ENCODE measurements at places on chromosomes 11 and 22.

- no peak for DNase-seq
Observed at GRCh38 chr11:65439331-65440181, 17.0 kb downstream of the NEAT1 start.

GRCh38 chr11:10487002-10487647 lies 32.1 kb downstream of the AMPD3 start:
- no peak for DNase-seq

DNA sequence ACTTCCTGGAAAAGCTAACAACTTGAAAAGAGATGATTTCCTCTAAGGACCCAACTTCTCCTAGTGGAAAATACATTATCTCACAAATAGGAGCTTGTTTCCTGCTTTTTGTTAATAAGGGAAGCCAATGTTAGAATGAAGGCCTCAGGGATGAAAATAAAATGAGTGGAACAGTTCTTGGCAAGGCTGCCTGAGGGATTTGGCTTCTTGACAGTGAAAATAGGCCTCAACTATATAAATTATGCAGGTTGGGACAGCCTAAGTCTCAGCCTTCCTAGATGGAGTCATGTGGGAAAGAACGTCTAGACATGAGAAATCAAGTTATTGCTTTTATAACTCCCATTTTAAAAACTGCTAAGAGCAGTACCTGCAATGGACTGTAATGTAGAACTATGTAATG lies 92.8 kb upstream of the FIBIN start:
- DNase-seq: no peak

DNA sequence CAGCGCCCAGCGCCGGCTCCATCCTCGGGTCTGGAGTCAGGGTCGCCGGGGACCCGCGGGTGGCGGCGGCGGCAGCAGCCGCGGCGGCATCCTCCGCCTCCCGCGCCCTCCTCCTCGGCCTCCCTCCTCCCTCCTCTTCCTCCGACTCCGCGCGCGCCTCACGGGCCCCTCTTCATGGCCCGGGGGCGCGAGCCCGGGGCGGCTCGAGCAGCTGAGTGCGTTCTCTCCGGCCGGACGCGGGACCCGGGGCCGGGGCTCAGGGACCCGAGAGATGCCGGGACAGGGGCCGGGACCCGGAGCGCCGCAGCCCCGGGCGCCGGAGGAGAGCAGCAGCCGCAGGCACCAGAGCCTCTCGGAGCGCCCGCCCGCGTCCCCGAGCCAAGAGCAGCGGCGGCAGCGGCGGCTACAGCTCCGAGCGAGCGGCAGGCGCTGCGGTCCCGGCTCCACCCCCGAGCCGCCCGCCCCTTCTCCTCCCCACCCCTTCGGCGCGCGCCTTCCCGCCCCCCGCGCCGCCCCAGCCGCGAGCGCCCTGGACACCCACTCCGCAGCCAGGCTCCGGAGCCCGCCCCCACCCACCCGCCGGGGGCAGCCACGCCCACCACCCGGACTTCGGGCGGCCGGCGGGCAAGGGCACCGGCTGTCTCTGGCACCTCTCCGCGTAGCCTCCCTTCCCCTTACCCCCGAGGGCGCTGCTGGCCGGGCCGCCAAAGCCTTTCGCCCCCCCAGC lies at the start of gene CHST1:
Gene CHST1 (minus strand): TSS at position 417 of the 727 bp plus-strand sequence. CDS start 14,699 bp downstream, outside the sequence.
- DNase-seq: peak; percentile 21

DNA sequence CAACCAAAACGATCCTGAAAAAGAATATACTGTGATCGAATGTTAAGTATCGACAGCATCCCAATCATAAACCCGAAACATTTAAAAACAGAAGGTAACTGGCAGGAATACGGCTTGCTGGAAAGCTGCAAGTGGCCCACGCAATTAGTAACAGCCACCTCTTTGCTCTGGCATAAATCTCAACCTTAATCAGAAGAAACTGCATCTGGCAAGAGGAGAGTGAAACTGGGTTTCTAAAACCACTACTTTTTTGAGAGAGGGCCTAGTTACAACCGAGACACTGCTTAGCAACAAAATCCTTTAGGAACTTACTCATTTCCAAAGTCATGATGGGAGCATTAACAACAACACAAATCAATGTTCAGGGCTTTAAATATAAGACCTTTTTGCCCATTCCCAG lies 7.9 kb downstream of the NCAPD3 start:
- DNase-seq: no peak

GRCh38 chr11:33713151-33713855 lies 12.7 kb upstream of the C11orf91 start:
- no peak for DNase-seq

GRCh38 chr11:75691804-75692203 lies 23.0 kb upstream of the MAP6 start:
- no peak for DNase-seq

DNA sequence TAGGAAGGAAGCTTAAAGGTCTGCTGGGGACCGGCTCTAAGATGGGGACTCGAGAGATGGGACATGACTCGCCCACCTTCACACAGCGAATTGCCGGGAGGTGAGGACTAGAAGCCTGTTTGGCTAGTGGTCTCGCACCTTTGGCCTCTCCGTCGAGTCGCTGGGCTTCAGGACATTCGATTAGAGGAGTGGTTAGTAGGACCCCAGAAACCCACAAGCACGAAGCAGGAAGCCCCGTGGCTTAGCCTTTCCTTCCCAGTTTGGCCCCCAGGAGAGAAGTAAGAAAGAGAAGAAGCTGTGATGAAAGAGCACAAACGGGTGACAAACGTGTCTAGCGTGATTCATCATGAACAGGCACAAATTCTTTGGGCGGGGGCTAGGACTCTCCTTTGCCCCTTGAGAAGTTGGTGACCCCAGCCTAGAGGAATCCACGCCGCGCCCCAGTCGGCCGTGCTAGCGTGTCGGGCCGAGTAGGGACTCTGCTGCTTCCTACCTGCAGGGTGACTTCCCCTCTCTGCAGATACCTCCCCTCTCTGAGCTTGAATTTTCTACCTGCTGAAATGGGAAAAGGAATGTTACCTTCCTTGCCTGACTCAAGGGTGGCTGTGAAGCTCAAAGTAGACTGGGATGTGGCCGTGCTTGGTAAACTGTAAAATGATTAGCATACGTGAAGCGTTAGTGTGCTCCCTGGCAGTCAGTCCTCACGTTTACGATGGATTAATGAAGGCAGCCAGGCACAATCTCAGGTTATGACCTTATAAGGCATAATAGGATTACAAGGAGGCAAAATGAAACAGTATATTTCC lies 1.1 kb upstream of the ADM start:
- DNase-seq: no peak

GRCh38 chr11:12735262-12735661 lies 61.0 kb downstream of the TEAD1 start:
- DNase-seq: no peak

GRCh38 chr11:1573077-1573902 lies 1.2 kb upstream of the DUSP8 start:
- no peak for DNase-seq

GRCh38 chr11:119107538-119108145 lies 498 bp downstream of the C2CD2L start:
- DNase-seq: no peak

GRCh38 chr22:41745968-41746367 lies 46.7 kb downstream of the MEI1 start:
- DNase-seq: no peak

GRCh38 chr22:32339190-32340012 lies 18.3 kb upstream of the RFPL3 start:
- no peak for DNase-seq

DNA sequence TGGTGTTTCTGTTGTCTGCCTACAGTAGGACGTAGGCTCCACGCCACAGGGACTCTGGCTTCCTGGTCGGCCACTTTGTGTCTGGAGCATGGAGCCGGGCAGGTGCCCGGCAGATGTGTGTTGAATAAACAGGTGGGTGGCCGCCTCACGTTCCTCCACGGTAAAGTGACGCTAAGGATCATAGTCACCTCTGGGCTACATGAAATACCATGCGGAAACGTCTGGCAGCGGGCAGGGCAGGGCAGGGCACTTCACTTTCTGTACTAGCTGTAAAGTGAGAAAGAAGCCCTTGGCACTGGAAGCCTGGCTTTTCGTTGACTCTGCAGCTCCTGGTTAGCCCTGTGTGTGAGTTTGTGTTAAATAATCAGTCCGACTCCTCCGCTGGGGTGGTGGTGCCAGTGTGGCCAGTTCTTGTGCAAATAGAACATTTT lies 52.4 kb downstream of the MCM5 start:
- no peak for DNase-seq

- DNase-seq: no peak
Observed at GRCh38 chr11:1549338-1550330, 22.4 kb downstream of the DUSP8 start.

DNA sequence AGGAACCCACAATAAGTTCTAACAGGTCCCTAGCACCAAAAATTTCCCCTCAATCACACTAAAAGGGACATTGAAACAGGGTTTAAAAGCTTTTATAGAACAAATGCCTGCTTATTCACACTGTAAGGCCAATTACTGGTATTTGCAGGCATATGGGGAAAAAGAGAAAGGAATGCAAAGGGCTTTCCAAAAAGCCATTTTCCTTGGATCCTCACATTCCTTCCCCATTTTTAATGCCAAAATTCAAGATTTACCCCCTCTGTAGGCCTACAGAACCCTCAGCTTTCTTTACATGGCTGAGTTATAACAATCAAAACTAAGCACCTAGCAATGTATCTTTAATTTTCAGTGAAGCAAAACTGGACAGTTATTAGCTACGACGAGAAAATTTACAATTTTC lies 102.0 kb downstream of the SBF2 start:
- no peak for DNase-seq

GRCh38 chr11:124514131-124514530 lies 29.3 kb downstream of the OR8B12 start:
- no peak for DNase-seq

DNA sequence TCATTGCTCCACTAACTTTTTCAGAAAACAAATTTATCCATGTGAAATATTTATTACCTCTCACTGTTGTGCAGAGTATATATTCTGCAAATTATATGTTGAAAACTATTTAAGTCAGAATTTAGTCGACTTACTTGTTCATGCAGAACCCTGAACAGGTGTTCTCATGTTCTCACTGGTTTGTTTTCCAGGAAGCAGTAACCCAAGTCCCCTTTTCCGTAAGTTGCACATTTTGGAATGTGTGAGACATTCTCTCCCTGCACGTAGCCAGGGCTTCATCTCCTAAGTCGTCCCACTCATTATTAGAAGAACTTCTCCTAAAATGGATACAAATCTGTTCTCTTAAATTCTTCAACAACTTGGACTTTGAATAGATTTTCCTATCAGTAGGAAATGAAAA lies 524.9 kb downstream of the CNTN5 start:
- no peak for DNase-seq

GRCh38 chr11:63890368-63890767 lies 26.6 kb downstream of the RCOR2 start:
- DNase-seq: no peak

GRCh38 chr11:124463990-124464389 lies 18.5 kb upstream of the OR8B8 start:
- DNase-seq: no peak

DNA sequence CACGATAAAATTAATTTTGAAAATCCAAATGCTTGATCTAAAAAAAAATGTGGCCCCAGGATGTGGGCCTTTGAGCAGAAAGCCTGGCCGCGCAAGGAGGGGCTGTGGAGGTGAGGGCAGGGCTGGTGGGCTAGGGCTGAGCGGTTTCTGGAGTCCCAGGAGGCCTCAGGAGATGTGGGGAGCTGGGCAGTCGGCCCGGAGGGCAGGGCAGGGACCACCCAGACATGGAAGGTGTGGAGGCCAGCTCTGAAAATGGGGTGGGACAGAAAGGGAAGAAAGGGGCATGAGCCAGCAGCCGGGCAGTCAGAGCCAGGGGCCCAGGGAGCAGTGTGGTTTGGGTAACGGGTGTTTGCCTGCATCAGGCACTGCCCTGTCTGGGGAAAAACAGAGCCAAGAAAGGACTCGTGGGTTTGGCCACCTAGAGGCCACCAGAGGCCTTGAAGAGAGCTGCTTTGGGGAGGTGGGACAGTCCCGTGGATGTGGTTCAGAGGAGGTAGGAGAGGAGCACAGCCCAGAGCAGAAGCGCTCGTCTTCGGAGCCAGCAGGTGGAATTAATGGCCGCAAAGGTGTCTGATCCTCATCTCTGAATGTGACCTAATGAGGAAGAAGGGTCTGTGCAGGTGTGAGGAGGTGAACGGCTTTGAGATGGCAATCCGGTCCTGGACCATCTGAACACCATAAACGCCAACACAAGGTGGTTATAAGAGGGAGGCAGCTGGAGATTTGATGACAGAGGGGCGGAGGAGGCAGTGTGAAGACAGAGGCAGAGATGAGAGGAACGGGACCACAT lies 50.2 kb downstream of the IGF2 start:
- DNase-seq: no peak

GRCh38 chr11:65427691-65428577 lies 5.3 kb downstream of the NEAT1 start:
- peak; percentile 74 for DNase-seq

GRCh38 chr11:20854215-20854955 lies 185.0 kb downstream of the NELL1 start:
- DNase-seq: no peak

DNA sequence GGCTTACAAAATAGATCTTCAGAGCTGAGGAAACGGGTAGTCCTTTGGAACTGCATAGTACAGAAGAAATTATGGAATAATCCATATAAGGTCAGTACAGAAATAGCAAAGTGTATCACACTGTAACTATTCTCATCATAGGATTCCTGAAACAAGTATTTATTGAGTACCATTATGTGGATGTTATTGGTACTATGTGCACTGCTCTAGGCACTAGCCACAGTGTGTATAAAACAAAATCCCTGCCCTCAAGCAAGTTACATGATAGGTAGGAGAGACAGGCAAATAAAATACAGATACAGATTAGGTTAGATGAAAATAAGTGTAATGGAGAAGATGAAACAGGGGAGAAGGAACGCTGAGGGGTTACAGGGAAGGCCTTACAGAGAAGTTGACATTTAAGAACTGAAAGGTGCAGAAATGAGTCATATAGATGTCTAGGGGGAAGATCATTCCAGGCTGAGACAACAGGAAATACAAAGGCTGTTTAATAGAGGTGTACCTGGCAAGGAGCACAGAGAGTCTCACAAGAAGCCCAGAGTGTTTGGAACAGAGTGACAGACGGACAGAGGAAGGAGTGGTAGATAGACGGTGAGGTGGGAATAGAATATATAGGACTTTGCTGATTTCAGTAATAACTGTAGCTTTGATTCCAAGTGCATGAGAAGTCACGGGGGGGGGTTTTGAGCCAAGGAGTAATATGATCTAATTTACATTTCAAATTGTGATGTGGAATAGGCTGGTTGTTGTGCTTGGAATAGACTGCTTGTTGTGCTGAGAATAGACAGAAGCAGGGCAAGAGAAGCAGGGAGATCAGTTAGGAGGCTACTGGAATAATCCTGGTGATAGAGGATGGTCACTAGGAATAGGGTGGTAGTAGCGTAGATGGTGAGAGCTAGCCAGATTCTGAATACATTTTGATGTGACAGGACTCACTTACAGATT lies 13.7 kb downstream of the RNF141 start:
- DNase-seq: peak; percentile 29

DNA sequence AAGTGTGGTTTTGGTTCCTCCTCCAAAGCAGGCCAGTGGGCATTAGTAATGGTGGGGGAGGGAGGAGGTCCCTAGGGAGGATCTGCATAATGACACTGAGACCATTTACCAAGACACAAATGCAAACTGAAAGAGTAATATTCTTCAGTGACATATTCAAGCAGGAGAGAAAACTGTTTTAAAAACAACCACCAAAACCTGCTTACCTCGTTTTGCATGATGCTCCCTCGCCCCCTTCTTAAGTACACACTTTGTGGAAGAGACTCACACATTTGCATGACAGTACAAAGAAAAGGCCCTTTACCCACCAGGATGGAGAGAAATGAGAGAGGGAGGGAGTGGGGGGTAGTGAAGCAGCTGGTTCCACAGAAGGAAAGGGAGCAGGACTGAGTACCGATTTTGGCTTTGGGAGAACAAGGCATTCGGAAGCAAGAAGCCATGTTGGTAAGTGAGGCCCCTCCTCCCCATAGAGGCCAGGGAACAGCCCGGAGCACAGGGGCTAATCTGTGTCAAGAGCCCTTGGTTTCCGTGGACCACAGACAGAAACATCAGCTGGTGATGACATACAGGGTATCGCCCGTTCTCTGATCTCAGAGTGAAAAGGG lies 13.0 kb upstream of the OPCML start:
- DNase-seq: no peak
